ENCODE measurements at places on chromosomes 4 and X.
A peak's percentile ranks its signal among the peaks of the same experiment; 100 is the strongest.

DNA sequence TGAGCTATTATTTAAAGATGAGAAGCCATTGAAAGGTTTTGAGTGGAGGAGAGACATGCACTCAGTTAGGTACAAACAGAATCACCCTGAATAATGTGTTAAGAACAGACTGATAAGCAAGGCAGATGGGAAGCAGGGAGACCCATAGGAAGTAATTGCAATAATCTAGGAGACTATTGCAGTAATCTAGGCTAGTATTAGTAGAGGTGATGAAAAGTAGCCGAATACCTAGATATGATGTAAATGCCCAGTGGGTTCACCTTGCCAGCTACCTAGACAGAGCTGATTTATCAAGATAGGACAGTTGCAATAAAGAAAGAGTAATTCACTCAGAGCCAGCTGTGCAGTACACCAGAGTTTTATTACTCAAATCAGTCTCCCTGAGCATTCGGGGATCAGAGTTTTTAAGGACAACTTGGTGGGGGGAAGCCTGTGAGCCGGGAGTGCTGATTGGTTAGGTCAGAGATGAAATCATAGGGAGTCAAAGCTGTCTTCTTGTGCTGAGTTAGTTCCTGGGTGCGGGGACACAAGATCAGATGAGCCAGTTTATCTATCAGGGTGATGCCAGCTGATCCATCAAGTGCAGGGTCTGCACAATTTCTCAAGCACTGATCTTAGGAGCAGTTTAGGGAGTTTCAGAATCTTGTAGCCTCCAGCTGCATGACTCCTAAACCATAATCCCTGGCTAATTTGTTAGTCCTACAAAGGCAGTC lies 427.5 kb downstream of the RPA4 start:
- DNase-seq: no peak

DNA sequence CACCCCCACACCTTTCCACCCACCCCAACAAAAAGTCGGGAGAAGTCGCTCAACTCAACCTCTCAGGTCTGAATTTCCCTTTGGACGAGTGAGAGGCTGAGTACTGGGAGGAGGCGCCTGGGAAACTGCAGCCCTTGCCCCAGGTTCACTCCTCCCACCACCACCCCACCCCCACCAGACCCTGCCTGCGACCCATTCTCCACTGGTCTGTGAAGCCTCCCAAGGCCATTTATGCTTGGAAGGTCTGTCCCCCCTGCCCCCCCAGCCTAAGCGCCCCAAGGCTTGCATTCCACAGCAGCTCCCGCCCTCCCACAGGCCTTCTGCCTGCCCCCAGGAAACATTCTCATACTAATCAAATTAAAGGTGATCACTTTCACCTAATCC lies 27.2 kb downstream of the ELF4 start:
- no peak for DNase-seq

DNA sequence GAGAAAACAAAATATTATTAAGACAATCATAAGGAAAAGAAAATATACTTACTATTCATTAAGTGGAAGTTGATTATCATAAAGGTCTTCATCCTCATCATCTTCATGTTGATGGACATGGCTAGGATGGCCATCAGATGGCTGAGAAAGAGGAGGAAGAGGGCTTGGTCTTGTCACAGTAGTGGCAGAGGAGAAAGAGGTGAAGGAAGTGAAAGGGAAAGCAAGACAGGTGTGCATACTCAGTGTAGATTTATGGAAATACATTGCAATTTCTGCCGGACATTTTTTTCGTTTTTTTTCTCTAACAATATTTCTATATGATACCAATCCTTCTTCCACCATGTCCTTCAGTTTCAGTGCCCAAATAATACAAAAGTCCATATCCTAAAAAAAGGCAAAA lies 1409.8 kb downstream of the PCDH7 start:
- no peak for DNase-seq

GRCh38 chrX:73206366-73206765 lies 8.3 kb downstream of the NAP1L2 start:
- DNase-seq: no peak

- DNase-seq: no peak
Measured at GRCh38 chrX:5163663-5164062, 1065.0 kb downstream of the NLGN4X start.

- DNase-seq: peak; percentile 65
Measured at GRCh38 chr4:579543-580175, 3.6 kb upstream of the TMEM271 start.

- DNase-seq: no peak
Measured at GRCh38 chr4:45317276-45317675, 590.9 kb upstream of the GNPDA2 start.

DNA sequence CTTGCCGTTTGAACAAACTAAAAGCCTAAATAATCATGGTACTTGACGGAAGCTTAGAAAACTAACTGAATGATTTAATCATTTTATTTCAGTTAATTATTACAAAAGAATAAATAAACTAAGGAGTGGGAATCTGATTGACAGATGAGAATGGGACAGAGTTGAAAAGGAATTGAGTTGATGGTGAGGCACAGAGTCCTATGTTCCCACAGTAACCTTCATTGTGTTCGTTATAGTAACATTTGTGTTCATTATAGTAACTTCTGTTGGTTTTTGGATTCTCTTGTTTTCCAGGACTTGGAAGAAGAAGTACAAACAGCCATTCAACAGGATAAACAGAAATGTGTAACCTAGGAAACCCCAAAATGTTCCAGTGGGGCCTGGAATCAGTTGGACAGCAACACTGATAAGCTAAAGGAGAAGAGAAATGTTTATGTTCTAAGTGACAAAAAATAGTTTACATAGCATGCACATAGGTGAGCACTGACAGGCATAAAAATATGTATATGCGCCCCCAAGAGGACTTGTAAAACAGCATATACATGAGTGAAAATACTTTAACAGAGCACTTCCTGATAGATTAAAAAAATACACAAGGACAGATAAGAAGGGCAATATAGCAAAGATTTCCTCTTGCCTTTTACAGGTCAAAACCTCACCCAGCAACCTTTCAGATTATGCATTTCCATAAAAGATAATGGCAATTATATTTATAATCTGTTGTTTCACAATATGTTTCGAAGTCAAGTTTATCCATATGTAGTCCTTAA lies 218.6 kb upstream of the HTR2C start:
- no peak for DNase-seq

DNA sequence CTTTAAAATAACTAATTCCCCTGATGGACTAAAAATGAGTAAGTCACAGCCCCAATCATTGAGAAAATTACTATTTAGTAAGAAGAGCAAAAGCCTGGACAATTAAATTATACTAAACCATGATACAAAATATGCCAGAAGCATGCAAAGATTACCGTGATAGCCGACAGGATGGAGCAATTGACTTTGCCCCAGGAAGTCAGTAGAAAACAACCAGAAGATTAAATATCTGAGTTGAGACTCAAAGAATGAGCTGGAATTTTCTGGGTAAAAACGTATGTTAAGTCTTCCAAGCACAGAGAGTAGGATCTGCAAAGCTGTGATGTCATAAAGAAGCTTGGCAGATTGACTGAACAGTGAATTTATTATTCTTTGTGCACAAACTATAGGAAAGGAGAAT lies 816.1 kb upstream of the TENM3 start:
- DNase-seq: no peak

DNA sequence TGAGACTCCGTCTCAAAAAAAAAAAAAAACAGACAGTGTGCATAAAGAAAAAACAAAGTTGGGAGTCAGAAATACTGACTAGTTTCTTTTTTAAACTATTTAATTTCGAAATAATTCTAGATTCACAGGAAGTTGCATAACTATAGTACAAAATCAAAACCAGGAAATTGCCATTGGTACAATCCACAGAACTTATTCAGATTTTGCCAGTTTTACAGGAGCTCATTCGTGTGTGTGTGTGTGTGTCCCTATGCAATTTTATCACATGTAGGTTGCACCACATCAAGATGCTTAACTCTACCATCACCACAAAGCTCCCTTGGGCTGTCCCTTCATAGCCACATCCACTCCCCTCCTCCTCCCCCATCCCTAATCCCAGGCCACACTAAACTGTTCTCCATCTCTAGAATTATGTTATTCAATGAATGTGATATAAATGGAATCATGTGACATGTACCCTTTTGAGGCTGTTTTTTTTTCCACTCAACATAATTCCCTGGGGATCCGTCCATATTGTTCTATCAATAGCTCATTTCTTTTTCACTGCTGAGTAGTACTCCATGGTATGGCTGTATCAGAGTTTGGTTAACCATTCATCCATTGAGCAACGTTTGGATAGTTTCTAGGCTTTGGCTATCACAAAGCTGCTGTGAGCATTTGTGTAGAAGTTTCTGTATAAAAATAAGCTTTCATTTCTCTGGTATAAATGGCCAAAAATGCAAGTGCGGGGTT lies 16.3 kb upstream of the DDX3X start:
- no peak for DNase-seq

- no peak for DNase-seq
Measured at GRCh38 chr4:24322995-24323394, 261.4 kb downstream of the DHX15 start.

DNA sequence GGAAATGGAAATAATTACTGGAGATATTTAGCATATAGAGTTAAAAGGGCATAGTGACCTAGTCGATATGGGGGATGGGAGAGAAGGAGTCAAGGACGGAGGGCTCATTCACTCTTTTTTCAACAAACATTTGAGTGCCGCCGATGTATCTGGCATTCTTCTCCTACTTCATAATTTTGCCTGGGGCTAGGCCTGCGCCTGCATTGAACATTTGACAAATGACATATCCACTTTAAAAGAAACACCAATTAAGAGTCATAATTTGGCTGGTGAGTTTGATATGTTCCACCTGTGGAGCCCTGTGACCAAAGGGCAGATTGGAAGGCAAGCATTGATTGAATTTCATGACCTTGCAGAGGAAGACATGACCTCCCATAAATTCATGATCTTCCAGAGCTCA lies 2.6 kb upstream of the GPC3 start:
- no peak for DNase-seq

- no peak for DNase-seq
Measured at GRCh38 chr4:74365761-74366160, 816 bp downstream of the EREG start.

GRCh38 chr4:55154290-55154880 lies 29.0 kb upstream of the KDR start:
- DNase-seq: no peak

DNA sequence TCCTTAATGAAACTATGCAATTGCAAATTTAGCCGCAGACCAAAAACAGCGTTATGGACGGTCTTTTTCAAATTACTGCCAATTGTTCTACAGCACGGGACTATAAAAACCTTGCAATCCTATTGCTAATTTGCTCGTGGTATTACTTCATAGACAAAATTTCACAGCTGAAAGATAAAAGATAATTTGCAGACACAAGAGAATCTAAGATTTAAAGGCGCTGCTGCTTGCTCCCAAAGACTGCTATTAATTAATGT lies 1.4 kb upstream of the CAMK2D start:
- no peak for DNase-seq

DNA sequence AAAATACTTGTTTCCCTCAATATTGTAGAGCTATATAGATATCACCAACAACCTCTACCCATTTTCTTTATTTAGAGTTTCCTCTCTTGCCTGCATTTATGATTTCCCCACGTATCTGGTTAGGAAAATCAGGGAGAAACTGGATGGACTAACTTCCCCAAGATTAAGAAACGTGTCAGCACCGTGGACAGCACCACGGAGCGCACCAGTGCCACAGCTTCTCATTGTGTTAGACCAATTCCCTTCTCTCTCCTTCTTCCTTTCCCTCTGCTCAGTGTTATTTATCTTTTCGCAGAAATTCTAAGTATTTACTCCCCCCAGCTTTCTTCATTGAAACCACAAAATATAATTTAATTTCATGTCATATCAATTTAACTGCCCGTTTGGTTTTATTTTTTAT lies 568.6 kb upstream of the BOD1L1 start:
- no peak for DNase-seq

DNA sequence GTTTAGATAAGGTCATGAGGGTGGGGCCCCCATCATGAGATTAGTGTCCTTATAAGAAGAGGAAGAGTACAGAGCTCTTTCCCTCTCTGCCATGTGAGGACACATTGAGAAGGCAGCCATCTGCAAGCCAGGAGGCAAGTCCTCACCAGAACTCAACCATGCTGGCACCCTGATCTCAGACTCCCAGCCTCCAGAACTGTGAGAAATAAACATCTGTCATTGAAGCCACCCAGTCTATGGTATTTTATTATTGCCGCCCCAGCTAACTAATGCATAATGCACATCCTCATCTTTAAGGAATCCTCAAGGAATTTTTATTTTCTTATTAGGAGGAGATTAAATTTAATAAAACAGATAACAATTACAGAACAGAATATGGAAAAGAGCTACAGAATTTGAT lies 16.7 kb upstream of the EXOSC9 start:
- no peak for DNase-seq

GRCh38 chr4:76955182-76955581 lies 5.6 kb downstream of the SEPTIN11 start:
- DNase-seq: no peak

GRCh38 chr4:182807767-182808548 lies 109.2 kb downstream of the DCTD start:
- no peak for DNase-seq

GRCh38 chr4:141255016-141255415 lies 34.3 kb downstream of the ZNF330 start:
- no peak for DNase-seq

- DNase-seq: peak; percentile 1
Measured at GRCh38 chrX:54447461-54447860, 7.3 kb downstream of the TSR2 start.

All from putamen (tissue), 1 donor.